ENCODE measurements at places on chromosomes 3 and 15. TPM values are rescaled to one million over a fixed set of nuclear protein-coding genes. Genes with fewer than 3 reads are reported as not detected.

DNA sequence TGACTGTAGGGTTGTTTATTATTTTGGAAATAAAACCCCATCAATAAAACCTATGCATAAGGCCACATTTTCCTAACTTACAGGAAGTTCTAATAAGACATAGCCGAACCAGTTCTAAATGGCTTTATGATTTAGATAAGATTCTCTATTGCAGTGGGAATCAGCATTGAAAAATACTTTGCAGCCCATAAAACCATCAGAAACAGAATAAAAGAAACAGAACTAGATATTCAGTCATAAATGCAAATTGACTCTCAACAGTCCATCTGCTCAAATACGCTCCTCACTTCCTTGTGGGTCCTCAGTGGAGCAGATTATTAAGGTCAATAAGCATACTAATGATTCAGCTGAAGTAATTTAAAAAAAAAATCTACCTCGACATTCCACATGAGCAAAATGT lies 8.8 kb downstream of the SATB1 start:
- ATAC-seq: no peak

PTPRG gene
- total RNA-seq: 44.7 TPM

PCSK6 gene
- total RNA-seq: 2.1 TPM

PRTG gene
- 13.5 TPM for total RNA-seq

COX17 gene
- 53.1 TPM for total RNA-seq

CHRNA7 gene
- 7.0 TPM for total RNA-seq

DNA sequence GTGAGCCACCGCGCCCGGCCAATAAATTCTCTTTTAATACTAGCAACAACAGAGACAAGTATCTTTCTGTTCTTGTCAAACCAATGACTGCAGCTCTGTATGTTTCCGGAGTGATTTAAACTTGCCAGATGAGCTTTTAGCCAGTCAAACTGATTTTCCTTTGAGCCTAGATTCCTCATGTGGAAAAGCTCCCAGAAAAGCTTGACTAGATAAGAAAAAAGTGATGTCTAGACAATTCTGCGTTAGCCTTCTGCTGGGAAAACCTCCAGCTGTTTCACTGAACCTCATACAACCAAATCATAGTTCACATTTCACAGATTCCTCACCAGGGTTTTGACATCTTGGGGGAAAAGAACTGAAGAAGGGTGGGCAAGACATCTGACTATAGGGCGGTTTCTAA lies 78.6 kb downstream of the MAGI1 start:
- no peak for ATAC-seq

PRICKLE2 gene
- 12.6 TPM for total RNA-seq

CHRNA3 gene
- total RNA-seq: 2.2 TPM

GRCh38 chr3:78937475-78937874 lies 830.3 kb downstream of the ROBO1 start:
- ATAC-seq: no peak

- peak; percentile 5 for ATAC-seq
Measured at GRCh38 chr15:67080900-67081431, 15.6 kb downstream of the SMAD3 start.

- no peak for ATAC-seq
Measured at GRCh38 chr3:56754741-56755417, 46.9 kb downstream of the ARHGEF3 start.

UBAP1L gene
- total RNA-seq: 4.0 TPM

DNA sequence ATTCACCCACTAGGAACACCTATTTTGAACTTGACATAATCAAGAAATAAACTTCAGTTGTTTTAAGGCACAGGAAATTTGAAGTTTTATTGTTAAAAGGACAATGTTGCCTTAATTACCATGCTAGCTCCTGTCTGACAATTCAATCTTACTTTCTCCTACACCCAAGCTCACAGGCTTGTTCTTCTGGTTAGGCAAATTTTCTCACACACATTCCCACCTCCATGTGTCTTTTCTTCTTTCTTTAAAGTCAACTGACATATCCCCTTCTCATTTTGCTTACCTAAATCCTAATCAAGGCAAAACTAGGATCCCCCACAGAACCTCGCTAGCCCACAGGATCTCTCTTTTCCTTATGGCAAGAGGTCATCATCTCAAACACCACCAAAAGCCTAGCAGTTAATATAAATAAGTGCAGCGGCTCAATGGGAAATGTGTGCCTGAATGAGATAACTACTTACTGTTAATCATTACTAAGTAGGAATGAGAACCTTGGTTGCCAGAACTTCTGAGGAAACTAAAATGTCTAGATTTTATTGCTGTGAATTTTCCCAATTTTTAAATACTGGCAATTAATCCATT lies 189.3 kb downstream of the PLCH1 start:
- no peak for ATAC-seq

GRCh38 chr3:132637590-132637989 lies 22.0 kb downstream of the ACAD11 start:
- peak; percentile 31 for ATAC-seq

DNA sequence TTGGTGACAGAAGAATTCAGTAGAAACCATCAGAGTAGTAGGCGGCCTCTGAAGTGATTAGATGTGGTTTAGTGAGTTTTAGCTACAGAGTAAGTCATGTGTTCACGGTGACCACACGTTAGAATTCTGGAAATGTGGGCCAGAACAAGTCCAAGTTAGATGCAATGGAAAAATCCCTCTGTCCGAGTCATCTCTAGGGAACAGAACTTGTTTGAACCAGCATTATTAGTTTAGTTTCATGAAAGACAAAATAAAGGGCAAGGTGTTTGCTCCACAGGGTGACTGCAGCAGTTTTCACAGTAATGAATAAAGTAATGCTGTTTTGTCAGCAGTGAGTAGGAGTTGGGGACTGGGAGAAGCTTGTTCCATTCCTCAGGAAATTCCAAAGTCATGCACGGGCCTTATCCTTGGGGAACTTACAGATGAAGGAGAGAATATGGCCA lies 100.2 kb downstream of the CGNL1 start:
- no peak for ATAC-seq

DNA sequence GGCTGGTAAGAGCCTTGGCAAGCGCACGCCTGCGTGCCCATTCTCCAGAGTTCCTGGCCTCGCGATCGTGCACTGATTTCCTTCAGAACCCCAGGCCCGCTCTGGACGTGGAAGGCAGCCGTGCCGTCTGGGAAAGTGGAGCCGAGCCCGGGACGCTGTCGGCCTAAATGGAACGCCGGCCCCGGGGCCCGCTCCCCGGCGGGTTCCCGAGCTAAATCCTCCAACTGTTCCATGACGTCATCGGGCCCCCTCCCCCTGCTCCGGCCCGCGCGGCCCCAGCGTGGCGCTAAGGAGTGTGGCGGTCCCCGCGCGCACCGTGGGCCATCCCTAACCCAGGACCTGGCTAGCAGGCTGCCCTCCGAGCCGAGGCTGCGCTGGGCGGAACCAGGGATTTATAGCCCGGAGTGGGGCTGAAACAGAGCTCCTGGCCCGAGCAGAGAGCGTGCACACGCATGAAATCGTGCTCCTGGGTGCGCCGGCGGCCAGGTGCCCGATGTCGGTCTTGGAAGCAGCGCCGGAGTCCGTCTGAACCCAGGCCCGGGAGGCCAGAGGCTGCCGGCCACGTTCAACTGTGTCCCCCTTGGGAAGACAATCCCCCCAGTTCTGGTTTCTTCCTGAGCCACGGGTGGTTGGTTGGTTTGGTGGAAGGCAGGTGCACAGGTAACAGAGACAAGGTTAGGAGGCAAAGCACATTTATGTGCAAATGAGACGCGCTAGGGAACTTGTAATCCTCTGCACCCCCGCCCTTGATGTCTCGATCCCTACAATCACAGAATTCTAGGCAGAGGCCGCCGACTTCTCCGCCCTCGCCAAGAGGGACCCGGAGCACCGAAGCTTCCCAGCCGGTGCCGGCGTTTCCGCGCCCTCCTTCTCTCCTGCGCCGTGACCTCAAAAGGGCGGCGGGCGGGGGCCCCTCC lies 84.9 kb upstream of the ETV5 start:
- peak; percentile 93 for ATAC-seq

- ATAC-seq: no peak
Measured at GRCh38 chr3:10527295-10528001, 22.1 kb upstream of the ATP2B2 start.

MB21D2 gene
- 21.1 TPM for total RNA-seq

DNA sequence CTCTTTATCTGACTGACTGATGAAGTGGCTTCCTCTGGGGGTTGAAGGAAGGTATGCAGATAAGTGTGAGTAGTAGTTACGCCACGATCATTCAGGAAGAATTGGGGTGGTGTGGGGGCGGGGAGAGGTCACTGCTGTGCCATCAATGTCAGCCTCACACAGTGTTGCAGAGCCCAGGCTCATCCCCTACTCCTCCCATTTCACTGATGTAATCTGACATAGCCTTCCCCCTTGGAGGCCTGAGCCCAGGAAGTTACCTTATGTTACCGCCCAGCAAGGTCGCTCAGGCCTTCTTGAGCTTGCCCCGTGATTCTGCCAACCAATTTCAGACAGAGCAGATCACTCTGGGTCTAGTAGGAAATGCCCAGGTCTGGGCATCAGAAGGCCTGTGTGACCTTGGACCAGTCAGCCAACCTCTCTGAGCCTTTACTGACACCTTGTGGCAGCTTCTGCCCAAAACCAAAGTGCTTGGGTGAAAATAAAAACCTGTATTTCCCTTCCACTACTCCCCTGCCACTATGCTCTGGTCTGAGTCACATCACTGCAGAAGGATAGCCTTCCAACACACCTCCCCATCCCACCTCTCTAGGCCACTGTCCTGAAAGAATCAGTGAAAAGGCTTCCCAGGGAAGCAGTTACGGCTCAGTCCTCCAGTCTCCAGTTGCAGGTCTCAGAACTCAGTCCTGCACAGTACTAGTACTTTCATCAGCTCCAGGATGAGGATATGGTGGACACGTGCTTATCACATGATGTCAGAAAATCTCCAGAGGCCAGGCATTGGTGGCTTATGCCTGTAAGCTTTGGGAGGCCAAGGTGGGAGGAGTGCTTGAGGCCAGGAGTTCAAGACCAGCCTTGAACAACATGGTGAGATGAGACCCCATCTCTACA lies 28.1 kb upstream of the INSYN1 start:
- peak; percentile 53 for ATAC-seq

DNA sequence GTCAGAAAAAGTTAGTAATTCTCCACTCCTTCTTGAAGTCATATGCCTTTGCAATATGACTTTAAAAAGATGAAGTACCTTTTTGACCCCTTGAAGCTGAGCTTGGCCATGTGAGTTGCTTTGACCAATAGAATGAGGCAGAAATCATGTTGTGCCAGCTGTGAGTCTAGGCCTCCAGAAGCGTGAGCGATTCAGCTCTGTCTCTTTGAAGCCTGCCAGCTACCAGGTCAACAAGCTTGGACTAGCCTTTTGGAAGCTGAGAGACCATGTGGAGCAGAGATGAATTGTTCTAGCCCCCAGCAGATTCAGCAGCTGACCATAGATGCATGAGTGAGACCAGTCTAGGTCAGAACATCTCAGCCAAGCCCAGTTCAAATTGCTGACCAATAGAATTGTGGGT lies 69.8 kb upstream of the EOMES start:
- no peak for ATAC-seq

Measured in motor neuron (in vitro differentiated cells).